T47D (cell line): ENCODE measurements at places on chromosomes 13 and 19.
A peak's percentile ranks its signal among the peaks of the same experiment; 100 is the strongest.

DNA sequence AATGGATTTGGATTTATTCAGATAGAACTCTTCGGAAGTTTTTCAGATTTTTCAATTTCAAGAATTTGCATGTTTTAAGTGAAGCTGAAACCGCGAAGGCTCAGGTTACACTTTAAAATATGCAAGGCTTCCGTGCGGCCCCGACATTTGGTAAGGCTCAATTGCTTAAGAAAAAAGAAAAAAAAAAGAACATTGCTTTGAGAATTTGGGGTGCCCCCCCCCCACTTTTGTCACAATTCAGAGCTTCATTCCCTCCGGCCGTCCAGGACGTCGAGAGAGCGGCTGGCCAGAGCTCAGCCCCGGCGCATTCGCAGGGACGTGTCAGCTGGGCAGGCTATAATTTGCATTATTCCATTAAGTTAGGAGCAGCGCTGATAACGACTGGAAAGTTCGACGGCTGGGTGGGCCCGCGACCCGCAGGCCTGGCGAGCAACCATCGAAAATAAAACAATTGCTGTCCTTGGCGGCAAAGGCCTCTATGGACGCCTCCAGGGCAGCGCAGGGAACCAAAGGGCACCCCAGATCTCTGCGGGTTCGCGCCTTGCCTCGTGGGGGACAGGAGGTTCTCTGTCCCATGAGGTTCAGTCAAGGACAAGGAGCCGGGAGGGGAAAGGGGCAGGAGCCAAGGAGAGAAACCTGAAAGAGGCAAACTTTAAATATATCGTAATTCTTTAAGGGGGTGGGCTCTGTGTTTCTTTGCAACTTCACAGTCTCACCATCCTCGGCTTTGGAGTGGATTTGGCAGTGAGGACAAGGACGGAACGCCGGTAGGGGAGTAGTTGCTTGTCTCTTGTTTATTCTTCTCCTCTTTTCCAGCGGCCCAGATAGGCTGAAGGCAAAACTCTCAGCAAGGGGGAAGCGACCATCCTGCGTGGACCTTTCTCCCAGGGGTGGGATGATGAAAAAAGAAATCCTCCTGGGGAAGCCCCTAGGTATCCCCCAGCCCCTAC, 7.0 kb downstream of the SOX21 start:
- DNase-seq, result no peak

- no peak for DNase-seq
These were observed 141.3 kb upstream of the HTR2A start for GRCh38 chr13:47038188-47038587.

- no peak for DNase-seq
These were observed 49.1 kb downstream of the NFIX start for GRCh38 chr19:13044231-13044836.

- peak; percentile 41 for DNase-seq
These were observed 30.0 kb upstream of the TPT1 start for GRCh38 chr13:45370922-45371406.

DNA sequence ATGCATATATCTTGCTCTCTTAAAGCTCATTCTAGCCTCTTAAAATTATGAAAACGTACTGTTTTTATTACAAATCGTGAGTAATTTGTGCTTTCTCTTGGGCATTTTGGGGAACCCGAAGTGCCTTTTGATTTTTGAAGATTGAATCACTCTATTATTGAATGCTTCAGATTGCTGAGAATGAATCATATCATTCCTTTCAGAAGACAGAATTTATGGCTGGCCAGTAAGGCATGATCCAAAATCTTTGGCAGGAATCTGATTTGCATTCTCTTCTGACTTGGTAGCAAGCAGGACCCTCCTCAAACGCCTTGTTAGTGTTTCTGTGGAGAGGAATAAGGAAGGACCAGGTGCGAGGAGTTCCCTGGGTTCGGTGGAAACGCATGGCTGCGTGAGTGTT, 49.5 kb downstream of the STARD13 start:
- no peak for DNase-seq

DNA sequence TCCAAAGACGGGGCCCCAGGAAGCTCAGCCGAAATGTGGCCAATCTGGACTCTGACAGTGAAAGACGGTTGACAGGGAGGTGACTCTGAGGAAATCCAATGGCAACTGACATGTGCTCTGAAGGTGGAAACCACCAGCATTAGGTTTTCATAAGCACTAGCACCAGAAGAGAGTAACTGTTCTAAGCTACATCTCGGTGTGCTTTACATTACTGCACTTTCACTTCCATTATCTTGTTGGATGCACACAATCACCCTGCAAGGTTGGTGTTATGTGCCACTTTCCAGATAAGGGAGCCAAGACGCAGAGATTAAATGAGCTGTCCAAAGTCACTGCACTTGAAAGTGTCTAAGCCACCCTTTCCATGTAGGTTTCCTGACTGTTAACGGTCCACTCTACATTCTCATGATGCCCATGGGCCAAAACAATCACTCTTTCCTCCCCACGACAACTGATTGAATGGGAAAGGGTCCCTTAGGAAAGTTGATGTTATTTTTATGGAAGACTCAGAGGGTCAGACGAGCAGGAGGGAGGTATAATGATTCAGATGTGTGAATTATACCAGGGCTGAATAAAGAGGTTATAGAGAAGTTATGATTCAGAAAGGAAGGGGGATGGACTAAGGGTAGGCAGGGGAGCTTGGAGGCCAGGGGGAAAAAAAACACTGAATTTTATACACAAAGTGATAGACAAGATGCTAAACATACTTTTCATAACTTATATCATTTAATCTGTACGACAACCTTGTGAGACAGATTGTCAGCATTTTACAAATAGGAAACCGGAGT, 52.8 kb downstream of the RUBCNL start:
- DNase-seq, result no peak

GRCh38 chr13:89550938-89551337, 1796.5 kb upstream of the MIR17HG start:
- DNase-seq, result no peak
